ENCODE measurements at places on chromosomes 3 and 15. TPM values are rescaled to one million over a fixed set of nuclear protein-coding genes. Genes with fewer than 3 reads are reported as not detected.

WDR49 gene
- 1.1 TPM for total RNA-seq

OR5K2 gene
- total RNA-seq = not detected

SI gene
- total RNA-seq = not detected

CCDC54 gene
- not detected for total RNA-seq

DNA sequence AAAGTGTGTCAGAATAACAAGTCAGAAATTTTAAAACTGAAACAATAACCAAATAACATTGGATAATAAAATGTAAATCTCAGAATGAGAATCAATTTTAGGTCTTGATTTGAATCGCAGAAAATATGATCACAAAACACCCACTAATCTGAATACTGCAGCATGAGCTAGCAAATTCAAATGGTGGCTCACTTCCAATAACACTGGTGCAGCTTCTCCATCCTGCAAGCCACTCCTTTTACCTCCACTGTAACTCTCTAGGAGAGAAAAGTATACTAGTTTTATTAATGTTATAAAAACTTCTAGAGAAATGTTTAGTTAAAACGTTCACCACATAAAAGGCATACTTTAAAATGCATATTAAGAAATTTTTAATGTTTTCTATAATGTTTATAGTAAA, 30.4 kb downstream of the UBE3A start:
- DNase-seq = no peak

GRCh38 chr3:132735589-132735988, 13.4 kb upstream of the NPHP3 start:
- no peak for DNase-seq
